ENCODE measurements at places on chromosomes 2 and 18. TPM values are rescaled to one million over a fixed set of nuclear protein-coding genes. Genes with fewer than 3 reads are reported as not detected.

- H3K27me3 ChIP-seq, result no peaks in the 10 kb centered on the region
- no peaks in the 10 kb centered on the region for H3K4me1 ChIP-seq
- no peak overlapping the region for H3K4me3 ChIP-seq
- no peak overlapping the region for H3K27ac ChIP-seq
- DNase-seq, result no peak
These were observed 19.8 kb upstream of the MAL start for GRCh38 chr2:95005726-95006125.

DNA sequence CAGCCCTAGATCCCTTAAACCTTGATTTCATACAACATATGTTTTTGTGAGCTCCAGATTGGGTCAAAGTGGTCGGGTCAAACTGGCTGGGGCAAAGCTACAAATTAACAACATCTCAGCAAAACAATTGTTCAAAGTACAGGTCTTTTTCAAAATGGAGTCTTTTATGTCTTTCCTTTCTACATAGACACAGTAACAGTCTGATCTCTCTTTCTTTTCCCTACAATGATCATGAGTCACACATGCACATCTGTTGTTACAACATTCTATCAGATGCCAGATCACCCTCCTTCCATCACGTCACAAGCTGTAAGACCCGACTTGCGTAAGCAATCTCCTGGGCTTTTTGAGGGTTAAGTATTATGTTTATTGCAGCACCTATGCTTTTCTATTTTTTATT lies 55.1 kb downstream of the RHOB start:
- no peaks in the 10 kb centered on the region for H3K4me1 ChIP-seq
- no peak overlapping the region for H3K27ac ChIP-seq
- H3K27me3 ChIP-seq, result no peaks in the 10 kb centered on the region
- H3K4me3 ChIP-seq, result no peak overlapping the region
- DNase-seq, result no peak

DNA sequence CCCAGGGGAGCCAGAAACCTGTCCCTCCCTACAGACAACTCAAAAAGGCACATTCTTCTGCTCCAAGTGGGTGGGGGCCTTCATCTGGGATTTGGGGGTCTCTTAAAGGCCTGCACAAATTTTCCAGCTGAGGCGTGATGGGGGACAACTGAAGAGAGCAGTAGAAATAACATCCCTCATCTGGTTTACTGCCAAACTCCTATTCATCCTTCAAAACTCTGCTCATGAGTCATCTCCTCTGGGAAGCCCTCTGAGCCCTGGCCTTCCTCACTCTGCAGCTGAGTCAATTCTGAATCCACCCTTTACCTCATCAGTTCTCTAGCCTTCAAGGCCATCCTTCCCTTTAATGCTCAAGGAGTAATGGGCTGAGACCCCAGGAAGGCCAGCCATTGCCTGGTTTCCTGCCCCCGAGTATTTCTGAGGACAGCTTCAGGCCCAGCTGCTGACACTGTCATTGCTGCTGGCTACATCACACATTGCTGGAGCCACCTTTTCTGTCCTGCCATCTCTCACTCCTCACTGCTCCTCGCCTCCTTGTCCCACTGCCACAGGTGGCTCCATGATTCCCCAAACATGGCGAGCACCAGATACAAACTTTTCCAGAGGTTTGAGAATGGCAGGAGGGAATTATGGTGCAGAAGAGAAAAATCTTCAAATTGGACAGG lies 32.2 kb upstream of the GLI2 start:
- H3K36me3 ChIP-seq, result no peaks in the 10 kb centered on the region
- H3K4me1 ChIP-seq, result no peaks in the 10 kb centered on the region
- no peak for DNase-seq
- H3K4me3 ChIP-seq, result no peak overlapping the region
- no peaks in the 10 kb centered on the region for H3K27me3 ChIP-seq

CCDC68 gene
- 17.3 TPM for total RNA-seq

- no peak overlapping the region for H3K4me3 ChIP-seq
- H3K27me3 ChIP-seq, result no peaks in the 10 kb centered on the region
- H3K36me3 ChIP-seq, result no peaks in the 10 kb centered on the region
- H3K27ac ChIP-seq, result no peak overlapping the region
- H3K4me1 ChIP-seq, result no peaks in the 10 kb centered on the region
- no peak for DNase-seq
These were observed 144.9 kb upstream of the NCKAP5 start for GRCh38 chr2:133713049-133713580.

GRCh38 chr2:176137906-176138305 lies 8.4 kb downstream of the HOXD8 start:
- H3K27ac ChIP-seq, result no peak overlapping the region
- H3K4me3 ChIP-seq, result no peak overlapping the region
- peaks cover 9% of the 10 kb centered on the region for H3K4me1 ChIP-seq
- H3K36me3 ChIP-seq, result no peaks in the 10 kb centered on the region
- peaks cover 32% of the 10 kb centered on the region for H3K27me3 ChIP-seq
- DNase-seq, result no peak

DNA sequence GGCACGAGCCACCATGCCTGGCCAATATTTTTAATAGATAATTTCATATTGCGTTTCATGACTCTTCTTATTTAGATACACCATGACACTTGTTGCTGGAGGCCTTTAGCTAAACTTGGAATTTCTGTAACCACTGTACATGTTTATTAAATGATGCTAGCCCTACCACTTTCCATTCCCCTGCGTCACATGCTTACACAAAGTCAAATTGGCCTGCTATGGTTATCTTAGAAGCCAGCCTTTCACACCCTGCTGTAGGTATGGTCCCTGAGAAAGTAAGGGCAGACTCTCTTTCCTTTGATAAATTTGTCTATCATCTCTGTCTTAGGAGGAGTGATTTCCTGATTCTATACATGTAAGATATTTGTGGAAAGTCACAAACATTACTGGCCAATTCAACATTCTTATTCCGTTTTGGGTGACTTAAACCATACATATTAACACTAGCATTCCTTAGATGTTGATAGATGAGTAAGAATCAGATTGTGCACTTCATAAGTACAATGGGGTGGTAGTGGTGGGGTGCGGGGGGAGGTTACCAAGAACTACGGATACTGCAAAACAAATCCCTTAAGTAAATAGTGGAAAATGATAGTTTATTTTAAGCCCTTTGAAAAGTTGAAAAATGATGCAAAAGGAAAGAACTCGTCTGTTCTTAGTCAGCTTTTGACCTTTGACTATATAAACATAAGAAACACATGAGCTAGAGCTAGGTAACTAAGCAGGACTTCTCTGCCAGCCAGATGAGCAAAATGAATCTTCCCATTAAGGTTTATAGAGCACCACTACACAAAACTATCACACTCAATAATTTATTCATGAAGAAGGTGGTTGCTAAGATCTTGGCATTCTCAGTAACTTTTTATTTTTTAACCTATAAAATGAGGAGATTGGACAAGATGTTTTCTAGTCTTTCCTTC lies 7.9 kb upstream of the NDUFV2 start:
- peak overlapping the region; percentile 67 for H3K27ac ChIP-seq
- H3K36me3 ChIP-seq, result no peaks in the 10 kb centered on the region
- H3K4me3 ChIP-seq, result no peak overlapping the region
- no peaks in the 10 kb centered on the region for H3K27me3 ChIP-seq
- no peaks in the 10 kb centered on the region for H3K4me1 ChIP-seq

- H3K4me1 ChIP-seq, result no peaks in the 10 kb centered on the region
- no peaks in the 10 kb centered on the region for H3K27me3 ChIP-seq
- no peak overlapping the region for H3K27ac ChIP-seq
- no peak overlapping the region for H3K4me3 ChIP-seq
These were observed 37.7 kb upstream of the SETBP1 start for GRCh38 chr18:44643004-44643403.

GRCh38 chr2:67290451-67291290 lies 106.5 kb upstream of the ETAA1 start:
- no peak overlapping the region for H3K4me3 ChIP-seq
- H3K27ac ChIP-seq, result no peak overlapping the region
- H3K4me1 ChIP-seq, result no peaks in the 10 kb centered on the region
- DNase-seq, result no peak

DNA sequence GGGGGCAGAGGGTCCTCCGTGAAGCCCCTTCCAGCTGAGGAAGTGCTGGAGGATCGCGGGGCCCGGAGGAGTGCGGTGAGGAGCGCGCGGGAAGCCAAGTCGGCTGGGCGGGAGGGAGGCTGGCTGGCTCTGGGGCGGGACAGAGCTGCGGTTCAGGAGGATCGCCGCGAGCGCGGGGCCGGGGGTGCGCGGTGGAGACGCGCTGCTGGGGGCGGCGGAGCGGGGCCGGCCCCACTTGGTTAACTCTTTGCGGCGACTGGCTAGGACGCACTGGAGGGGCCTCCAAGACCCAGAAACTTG lies 464 bp downstream of the CYBRD1 start:
- H3K27me3 ChIP-seq, result no peaks in the 10 kb centered on the region
- H3K4me3 ChIP-seq, result peak overlapping the region; percentile 68
- peak overlapping the region; percentile 64 for H3K27ac ChIP-seq
- no peaks in the 10 kb centered on the region for H3K4me1 ChIP-seq
- peak; percentile 48 for DNase-seq

DNA sequence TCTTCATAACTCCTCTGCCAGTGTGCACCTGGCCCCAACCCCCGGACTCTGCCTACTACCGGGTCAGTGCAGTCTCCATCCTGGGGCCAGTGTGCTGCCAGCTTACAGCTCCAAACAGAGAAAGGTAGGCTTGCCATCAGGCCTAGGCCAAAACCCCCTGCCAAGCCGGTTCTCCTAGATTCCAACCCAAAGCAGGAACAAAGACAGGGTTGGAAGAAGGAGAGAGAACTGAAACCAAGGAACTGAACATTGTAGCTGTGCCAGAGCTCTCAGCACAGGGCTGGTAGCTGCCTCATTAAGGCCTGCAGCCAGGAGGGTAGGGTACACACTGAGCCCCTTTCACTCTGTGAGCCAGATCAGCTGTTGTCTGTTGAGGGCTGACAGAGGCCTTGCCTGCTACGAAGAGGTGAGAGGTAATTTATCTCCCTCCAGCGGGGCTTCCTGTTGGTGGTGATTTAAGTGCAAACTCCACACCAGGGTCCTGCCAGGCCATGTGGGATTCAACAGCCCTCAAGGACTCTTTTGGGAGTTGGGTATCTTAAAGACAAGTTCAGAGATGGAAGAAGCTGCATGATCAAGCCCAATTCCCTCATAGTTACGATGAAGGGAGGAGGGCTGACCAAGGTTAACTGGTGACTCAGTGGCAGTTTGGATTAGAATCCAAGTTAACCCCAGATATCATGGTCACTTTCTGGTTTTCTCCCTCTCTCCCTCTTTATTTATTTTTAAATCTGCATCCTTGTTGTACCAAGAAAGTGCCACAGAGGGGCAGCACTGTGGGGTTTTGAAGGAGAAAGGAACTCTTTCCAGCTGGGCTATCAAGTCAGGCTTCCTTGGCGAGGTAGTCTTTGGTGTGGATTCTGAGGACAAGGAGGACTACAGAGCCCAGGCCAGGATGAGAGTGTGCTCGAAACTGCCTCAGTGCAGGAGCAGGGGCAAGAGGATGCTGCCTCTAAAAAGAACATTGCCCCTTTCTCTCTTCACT lies 48.1 kb downstream of the CYRIA start:
- no peak overlapping the region for H3K27ac ChIP-seq
- H3K27me3 ChIP-seq, result no peaks in the 10 kb centered on the region
- H3K4me1 ChIP-seq, result peaks cover 13% of the 10 kb centered on the region
- H3K36me3 ChIP-seq, result no peaks in the 10 kb centered on the region

GRCh38 chr2:202104286-202104870 lies 31.3 kb downstream of the KIAA2012 start:
- H3K27ac ChIP-seq, result no peak overlapping the region
- H3K4me1 ChIP-seq, result no peaks in the 10 kb centered on the region
- no peak overlapping the region for H3K4me3 ChIP-seq
- DNase-seq, result peak; percentile 71

GRCh38 chr2:217075268-217076057 lies 215.6 kb upstream of the TNP1 start:
- no peaks in the 10 kb centered on the region for H3K27me3 ChIP-seq
- H3K4me1 ChIP-seq, result no peaks in the 10 kb centered on the region
- no peak overlapping the region for H3K4me3 ChIP-seq
- no peak overlapping the region for H3K27ac ChIP-seq

DNA sequence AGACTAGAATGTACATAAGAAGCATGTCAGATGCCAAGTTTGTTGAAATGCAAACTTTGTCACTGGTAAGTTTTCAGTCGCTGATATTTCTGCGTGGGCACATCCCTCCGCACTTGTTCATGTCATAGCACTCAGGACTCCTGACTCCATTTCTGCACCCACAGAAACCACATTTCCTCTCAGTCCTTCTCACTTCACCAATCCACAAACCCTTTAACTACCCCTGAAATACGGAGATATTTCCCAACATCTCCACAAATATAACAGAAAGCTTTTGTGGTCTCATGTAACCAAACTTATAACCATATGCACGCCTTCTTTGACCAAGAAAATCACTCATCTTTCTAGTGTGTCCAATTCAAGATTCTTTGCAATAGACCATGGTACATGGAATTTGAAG lies 276.9 kb upstream of the ERBB4 start:
- no peak for DNase-seq
- H3K4me1 ChIP-seq, result no peaks in the 10 kb centered on the region
- H3K27ac ChIP-seq, result no peak overlapping the region
- no peak overlapping the region for H3K4me3 ChIP-seq
- H3K36me3 ChIP-seq, result no peaks in the 10 kb centered on the region

GFPT1 gene
- 20.7 TPM for total RNA-seq

DNA sequence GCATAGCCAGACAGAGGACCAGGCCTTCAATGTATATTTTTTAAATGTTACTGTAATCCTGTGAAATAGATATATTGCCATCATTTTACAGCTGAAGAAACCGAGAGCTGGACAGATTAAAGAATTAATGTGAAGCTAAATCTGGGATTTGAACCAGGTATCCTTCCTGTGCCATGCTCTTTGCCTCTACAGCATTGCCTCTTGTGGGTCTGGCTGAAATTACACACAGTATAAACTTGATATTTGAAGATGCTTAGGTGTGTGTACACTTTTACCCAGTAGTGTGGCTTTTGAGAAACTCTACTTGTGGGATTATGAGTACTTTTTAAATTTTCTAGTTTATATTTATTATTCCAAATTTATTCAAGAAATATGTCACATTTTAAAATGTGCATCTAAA lies 264.5 kb downstream of the CNTNAP5 start:
- H3K36me3 ChIP-seq, result no peaks in the 10 kb centered on the region
- no peaks in the 10 kb centered on the region for H3K27me3 ChIP-seq
- H3K4me1 ChIP-seq, result no peaks in the 10 kb centered on the region
- H3K27ac ChIP-seq, result no peak overlapping the region
- no peak overlapping the region for H3K4me3 ChIP-seq
- DNase-seq, result no peak

LDLRAD4 gene
- total RNA-seq, result 23.6 TPM

DNA sequence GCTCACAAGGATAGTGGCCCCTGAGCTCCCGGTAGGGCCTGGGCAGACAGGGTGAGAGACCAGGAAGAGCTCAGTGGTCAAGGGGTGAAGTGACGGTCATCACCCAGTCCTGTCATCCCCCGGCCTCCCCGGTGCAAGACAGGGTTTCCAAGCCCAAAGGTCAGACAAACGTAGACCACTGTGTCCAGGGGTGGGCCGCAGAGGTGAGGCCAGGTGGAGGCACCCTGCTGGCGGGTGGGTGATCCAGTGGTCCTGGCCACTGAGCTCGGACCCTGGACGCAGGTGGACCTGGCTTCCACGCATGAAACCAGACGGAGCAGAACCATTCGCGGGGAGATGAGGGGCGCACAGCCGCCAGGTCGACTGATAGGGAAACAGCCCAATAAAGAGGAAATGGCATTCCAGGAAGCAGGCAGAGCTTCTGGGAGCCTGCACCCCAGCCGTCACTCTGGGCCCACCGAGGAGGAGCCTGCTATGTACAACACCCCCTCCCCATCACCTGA lies 14.4 kb upstream of the SNED1 start:
- H3K27ac ChIP-seq, result no peak overlapping the region
- H3K27me3 ChIP-seq, result no peaks in the 10 kb centered on the region
- peak; percentile 52 for DNase-seq
- peaks cover 23% of the 10 kb centered on the region for H3K4me1 ChIP-seq

- no peak overlapping the region for H3K4me3 ChIP-seq
- no peak for DNase-seq
- no peaks in the 10 kb centered on the region for H3K4me1 ChIP-seq
These were observed 483.9 kb upstream of the TRIB2 start for GRCh38 chr2:12232876-12233275.

KIAA2012 gene
- 0.27 TPM for total RNA-seq

All from right lobe of liver (tissue), 6 donors.